ENCODE measurements at places on chromosomes 2 and 18.
A peak's percentile ranks its signal among the peaks of the same experiment; 100 is the strongest.

DNA sequence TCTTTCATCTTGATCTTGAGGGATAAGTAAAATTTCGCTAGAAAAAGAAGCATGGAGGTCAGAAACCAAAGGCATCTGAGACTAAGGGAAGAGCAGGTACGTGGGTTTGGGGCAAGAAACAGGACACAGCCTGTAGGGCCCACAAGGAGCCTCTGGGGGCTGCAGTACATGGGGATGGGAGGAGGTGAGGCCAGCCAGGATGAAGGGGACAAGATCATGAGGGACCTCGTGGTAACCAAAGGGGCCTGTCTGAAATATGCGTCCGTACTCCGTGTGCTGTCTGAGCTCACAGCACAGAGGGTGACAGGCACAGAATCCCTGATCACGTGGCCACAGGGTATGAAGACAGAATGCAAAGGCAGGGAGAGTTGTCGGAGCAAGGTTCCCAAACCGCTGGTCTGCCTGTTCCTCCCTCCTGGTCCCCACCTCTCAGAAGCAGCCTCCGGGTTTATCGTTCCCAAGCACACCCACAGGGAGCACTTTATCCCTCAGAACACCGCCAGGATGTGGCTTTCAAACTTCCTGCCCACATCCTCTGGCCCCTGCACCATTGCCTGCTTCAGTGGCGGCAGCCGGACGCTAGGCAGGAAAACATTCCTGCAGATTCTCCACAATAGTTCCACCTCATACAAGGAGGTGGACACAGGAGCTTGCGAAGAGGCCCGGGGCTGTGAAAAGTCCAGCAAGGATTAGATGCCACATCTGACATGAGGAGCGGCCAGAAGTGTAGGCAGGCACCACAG lies 12.0 kb downstream of the TMEM163 start:
- no peak for DNase-seq

DNA sequence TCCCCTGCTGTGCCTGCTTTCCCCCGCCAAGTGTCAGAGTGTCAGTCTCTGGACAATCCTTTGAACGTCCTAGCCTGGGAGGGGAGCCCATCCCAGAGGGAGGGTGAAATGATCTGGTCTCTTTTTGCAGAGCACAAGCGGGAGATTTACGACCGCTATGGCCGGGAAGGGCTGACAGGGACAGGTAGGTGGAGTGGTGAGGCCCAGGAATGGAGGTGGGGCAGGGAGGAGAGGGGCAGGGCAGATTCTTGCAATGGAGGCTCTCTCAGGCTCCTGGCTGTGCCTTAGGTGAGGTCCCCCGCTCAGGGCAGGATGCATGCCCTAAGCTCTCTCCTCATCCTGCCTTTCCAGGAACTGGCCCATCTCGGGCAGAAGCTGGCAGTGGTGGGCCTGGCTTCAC lies 2.4 kb downstream of the DNAJB2 start:
- no peak for DNase-seq

DNA sequence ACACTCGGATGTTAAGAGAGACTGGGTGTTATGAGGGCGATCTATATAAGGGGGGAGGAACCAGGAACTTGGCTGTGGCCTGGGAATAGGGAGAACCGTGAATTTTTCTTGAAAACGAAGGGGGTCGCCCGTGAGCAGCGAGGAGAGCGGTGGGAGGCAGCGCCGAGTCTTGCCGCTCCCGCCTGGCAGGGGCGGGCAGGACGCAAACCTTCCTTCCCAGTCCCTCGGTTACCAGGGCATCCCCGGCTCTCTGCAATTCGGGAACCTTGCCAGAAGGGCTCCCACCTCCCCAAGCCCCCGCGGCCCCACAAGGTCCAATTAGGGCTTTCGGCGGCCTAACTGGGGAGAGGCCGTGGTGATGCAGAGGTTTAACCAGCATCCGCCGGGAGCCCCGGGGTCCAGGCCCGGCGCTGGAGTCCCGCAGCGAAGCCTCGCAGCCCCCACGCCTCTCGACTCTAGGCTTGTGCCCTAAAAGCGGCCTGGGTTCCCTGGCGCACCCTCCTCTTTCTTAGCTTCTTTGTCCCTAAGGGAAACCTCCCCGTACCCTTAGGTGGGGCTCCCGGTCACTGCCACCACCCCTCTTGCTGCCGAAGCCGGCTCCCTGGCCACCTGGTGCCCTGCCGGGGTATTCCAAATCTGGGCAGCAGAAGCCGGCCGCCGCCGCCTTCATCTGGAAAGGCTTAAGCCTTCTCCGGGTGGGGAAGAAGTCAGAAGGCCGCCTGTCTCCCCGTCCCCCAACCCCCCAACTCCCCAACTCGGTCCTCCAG lies 680 bp upstream of the FHOD3 start:
- no peak for DNase-seq

DNA sequence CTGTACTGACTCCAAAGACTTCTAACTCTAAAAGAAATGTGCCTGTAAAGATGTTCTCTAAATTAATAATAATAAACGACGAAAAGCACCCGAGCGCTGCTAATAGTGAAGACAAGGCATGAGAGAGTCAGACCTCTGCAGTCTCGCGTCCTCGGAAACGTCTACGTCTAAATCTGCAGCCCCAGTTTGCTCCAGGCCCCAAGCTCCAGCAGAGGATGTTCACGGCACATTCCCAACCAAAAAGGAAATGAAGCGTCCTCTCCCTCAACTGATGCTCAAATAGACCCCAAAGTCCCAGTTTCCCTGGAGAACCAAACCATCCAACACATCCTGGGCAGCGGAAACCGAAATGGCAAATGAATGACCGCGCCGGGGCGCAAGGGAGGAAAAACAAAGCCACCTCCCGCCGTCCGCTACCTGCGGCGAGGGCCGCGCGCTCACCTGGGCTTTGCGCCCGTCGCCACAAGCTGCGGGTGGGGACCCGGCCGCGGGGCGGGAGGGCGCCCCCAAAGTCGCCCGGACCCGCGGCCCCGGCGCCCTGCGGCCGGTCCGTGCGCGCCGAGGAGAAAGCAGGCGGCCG lies 47.1 kb upstream of the CCDC150 start:
- no peak for DNase-seq

DNA sequence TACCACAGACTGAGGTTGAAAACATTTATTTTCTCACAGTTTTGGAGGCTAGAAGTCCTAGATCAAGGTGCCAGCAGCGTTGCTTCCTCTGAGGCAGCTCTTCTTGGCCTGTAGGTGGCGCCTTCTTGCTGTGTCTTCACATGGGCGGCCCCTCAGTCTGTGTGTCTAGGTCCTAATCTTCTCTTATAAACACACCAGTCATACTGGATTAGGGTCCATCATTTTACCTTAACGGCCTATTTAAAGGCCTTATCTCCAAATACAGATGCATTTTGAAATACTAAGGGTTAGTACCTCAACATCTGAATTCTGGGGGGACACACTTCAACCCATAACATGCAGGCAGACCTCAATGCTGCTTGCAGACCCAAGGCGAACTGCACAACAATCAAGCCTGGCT lies 4.4 kb upstream of the RMC1 start:
- peak; percentile 64 for DNase-seq

DNA sequence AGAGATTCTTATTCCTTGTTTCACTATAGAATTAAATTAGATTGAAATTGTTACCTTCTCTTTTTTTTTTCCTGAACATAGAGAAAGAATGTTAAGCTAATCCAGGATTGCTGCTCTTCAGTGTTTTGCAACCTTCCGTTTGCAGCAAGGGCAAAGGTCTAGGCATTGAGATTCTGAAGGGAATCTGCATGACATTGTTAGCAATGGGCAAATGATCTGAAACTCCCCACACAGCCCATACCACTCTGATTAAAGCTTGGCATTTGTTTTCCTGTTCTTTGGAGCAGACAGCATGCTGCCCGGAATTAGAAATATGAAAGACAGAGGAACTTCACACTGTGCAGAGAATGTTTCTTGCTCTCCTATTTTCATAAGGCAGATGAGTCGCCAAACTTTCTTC lies 551.8 kb downstream of the SOCS6 start:
- DNase-seq: no peak

DNA sequence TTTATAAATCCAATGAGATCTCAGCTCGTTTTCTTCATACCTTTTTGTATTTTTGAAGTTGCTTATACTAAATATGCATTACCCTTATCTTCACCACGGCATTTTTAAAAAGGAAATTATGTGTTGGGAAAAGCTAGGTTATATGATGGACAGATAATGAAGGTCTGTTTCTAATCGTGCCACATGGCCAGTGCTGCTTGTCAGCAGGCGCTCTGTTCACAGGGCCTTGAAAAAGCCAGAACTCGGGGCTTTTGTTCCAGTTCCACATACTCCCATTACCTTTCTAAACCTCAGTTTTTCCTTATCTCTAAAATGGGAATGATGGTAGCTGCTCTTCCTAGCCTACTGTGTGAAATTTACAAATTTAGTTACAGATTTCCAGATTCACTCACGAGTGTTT lies 42.0 kb downstream of the EPAS1 start:
- DNase-seq: no peak

DNA sequence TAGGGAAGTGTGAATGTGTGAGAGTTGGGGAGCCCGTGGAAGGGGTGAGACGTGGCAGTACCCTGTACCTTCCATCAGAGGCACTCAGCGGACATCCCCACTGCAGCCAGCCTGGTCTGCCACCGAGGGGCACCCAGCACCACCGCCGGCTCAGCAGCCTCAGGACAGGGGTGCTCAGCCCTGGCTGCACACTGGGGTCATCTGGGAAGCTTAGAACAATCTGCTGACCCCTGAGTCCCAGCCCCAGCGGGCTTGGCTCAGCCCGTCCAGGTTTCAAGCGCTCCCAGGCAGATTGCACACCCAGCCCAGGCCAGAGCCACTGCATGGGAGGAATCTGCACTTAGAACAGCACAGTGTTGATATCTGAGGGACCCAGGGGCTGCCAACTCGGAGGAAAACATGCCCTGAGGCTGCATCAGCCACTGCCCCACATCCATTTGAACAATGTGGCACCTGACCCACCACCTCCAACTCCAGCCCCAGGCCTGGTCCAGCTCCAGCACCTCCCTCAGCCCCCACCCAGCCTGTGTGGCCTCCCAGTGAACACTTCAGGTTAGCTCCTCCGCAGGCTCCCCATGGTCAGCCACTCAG lies 147.1 kb upstream of the OTOS start:
- no peak for DNase-seq

DNA sequence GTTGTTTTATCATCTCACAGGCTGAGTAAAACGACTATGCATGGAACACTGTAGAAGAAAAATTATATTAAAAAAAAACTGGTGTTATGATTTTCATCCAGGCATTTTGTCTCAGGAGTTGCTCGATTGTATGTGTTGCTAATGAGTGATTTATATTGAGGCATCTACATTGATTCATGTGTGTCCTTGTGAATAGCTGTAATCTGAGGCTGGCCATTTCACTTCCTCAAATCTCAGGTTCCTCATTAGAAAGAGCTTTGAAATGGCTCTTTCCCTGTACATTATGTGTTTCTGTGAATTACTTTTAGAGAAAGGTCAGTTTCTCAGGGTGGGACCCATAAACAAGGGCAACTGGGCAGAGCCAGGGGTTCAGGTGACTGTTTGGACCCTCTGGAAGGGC lies 2.3 kb downstream of the IL18R1 start:
- peak; percentile 55 for DNase-seq

GRCh38 chr2:24659862-24660261 lies 133.3 kb downstream of the PTRHD1 start:
- DNase-seq: no peak

DNA sequence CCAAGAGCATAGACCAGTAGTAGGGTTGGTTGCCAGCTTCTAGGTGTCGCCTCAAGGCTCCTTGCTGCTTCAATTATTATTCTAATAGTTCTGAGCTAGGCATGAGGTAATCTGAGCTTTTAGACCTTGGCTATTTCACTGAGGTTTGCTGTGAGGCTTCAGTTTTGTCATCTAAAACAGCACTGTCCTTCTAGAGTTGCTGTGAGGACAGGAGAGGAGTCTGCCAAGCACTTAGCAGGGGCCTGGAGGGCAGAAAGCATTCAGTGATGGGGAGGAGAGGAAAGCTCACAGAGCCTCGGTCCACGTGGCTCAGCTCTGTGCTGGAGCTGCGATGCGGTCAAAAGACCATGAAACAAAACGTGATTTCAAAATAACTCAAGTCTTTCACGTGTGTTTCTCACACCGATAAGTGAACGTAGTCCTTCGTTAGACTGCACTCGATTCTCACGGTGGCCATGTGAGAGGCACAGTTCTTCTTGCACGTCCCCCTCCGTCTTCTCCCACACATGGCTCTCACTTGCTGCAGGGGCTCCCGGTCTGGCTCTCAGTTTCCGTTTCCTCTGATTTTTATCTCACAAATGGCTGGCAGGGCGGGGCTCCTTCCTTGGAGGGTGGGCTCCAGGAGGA lies 113.7 kb downstream of the B3GNT2 start:
- no peak for DNase-seq

DNA sequence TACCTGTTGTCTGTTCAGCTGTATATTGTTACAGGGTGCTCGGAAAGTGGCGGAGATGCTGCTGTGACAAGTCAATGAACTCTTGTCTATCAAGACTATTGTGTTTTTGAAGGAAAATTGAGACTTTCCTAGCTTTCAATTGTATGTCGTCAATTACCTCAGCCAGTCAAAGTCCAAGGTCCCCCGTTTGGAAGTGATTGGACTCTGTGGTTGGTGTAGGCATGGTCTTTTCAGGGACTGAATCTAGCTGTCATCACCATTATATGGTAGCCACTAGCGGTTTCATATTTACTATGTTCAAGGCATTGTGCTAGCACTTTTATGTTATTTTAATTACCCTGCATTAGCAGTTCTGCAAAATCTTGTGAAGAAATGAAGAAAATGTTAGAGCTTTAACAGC lies 54.9 kb downstream of the XRCC5 start:
- DNase-seq: no peak
